ENCODE measurements at places on chromosomes 2 and 18.

DNA sequence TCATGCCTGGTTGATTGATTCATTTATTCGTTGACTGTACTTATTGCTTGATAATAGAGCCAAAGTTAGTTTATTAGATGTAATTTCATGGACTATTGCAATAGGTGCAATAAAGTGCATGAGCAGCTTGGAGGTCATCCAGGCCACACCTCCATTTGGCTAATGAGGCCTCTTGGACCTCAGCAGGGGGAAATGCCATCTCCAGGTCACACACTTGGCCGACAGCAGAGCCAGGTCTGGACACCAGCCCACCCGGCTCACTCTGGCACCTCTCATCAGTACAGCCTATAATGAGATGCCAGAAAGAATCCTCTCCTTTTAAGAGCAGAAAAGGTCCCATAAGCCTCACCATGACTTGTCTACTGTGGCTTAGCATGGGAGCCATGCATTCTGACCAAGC, 71.2 kb upstream of the AFF3 start:
- no peak for DNase-seq

DNA sequence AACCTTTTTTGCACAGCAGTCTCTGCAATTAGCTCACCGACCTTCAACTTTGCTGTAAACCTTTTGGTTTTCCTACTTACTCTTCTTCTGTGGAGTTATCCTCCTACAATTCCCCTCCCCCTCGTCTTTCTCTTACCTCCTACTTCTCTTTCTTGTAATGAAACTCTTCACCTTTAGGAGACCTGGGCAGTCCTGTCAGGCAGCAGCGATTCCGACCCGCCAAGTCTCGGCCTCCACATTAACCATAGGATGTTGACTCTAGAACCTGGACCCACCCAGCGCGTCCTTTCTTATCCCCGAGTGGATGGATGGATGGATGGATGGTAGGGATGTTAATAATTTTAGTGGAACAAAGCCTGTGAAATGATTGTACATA, 8.3 kb downstream of the TBR1 start:
- no peak for DNase-seq

GRCh38 chr2:237669283-237669627, 41.9 kb downstream of the LRRFIP1 start:
- DNase-seq = no peak

- DNase-seq = no peak
Measured at GRCh38 chr18:48023334-48024008, 93.0 kb upstream of the SMAD2 start.

GRCh38 chr2:36783246-36783645, 86.7 kb downstream of the VIT start:
- DNase-seq = no peak

DNA sequence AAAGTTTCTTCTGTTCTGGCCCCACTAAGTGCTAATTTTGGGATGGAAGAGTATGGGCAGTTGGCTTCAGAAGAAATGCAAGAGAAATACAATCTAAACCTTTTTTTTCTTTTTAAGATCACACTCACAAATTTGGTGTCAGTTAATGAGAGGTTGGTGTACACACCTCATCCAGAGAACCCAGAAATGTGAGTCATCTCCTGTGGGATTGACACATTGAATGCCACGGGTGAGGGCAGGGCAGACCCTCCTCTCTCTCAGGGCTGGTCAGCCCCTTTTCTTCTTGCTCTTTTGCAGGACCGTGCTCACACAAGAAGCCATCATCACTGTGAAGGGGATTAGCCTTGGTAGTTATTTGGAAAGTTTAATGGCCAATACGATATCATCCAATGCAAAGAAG, 19.2 kb downstream of the PRELID3A start:
- no peak for DNase-seq

- DNase-seq = no peak
Measured at GRCh38 chr2:128347171-128347558, 28.5 kb upstream of the HS6ST1 start.

DNA sequence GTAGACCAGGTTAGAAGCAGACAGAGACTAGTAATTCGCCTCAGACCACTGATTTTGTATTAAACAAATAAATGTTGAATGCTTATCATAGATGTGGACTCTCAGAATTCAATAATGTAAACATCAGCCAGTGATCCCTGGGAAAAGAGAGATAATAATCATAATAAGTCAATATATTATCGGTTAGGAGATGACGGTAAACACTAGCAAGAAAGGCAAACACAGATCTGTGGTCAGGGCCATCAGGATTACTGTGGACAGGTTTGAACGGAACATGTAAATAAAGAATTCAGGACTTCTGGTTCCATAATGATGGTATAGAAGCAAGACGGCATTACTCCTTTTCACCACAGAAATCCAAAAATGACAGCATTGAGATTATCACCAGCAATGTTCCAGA, 861.6 kb downstream of the CBLN2 start:
- DNase-seq = no peak

GRCh38 chr2:145033438-145033837, 513.5 kb upstream of the ZEB2 start:
- DNase-seq = no peak

DNA sequence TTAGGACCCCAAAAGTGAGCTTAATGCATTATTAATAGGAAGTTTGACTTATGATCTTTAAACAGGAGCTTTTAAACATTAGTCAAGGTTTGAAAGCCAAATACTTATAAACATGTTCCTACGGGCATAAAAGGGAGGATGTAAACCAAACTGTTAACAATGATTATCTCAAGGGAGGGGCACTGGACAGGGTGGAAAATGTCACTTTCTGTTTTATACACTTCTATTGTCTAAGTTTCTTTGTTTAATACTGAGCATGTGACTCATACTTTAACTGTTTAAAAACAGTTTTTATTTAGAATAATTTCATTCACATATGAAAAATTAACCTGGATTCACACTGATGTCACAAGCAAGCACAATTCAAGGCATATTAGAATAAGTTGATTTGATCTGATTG, 18.3 kb upstream of the ITGA6 start:
- DNase-seq = no peak

All from GM04503 (cell line).